ENCODE measurements at places on chromosomes 6 and 20. TPM values are rescaled to one million over a fixed set of nuclear protein-coding genes. Genes with fewer than 3 reads are reported as not detected.

TMC2 gene
- not detected for total RNA-seq

DNA sequence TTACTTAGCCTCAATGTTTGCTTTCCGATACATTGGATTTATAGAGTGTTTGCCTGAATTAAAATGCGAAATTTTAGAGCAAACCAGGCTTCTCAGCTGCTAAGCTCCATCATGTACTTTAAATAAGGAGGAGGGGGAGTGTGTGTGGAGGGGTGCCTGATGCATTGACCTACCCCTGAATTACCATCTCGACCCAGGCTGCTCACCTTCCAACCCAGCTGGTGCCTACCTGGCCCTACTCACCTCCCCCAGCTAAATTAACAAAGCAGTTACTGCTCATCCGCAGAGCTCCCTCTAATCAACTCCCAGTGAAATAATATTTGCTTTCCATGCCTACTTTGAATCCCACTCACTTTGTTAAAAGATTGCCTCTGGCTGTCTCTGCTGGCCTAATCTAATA, 544.5 kb downstream of the MAFB start:
- H3K4me1 ChIP-seq, result no peaks in the 10 kb centered on the region
- H3K27ac ChIP-seq, result no peak overlapping the region
- no peaks in the 10 kb centered on the region for H3K27me3 ChIP-seq
- no peak overlapping the region for H3K4me3 ChIP-seq
- no peak for DNase-seq

GRCh38 chr6:113315879-113316278, 541.3 kb upstream of the MARCKS start:
- DNase-seq, result no peak
- no peak overlapping the region for H3K27ac ChIP-seq
- no peaks in the 10 kb centered on the region for H3K27me3 ChIP-seq
- no peaks in the 10 kb centered on the region for H3K4me1 ChIP-seq
- no peak overlapping the region for H3K4me3 ChIP-seq
- H3K36me3 ChIP-seq, result no peaks in the 10 kb centered on the region

DNA sequence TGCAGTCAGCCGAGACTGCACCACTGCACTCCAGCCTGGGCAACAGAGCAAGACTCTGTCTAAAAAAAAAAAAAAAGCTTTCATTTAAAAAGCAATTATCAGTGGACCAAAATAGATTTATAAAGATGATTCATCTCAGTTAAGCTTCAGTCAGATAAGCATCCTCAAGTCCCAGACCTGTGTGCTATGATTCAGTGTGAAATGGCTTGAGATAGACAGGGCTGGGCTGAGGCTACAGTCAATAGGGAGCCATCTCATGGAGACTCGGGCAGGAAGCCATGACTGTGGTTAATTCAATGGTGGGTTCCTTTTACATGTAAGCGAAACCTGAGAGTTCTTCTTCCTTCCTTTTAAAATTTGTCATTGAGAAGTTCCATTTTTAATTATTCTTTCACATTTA, 276.0 kb downstream of the TFAP2A start:
- no peaks in the 10 kb centered on the region for H3K4me1 ChIP-seq
- no peak overlapping the region for H3K4me3 ChIP-seq
- no peaks in the 10 kb centered on the region for H3K27me3 ChIP-seq

SLC17A3 gene
- total RNA-seq, result not detected

MYLK4 gene
- total RNA-seq, result 0.46 TPM

OPN5 gene
- total RNA-seq, result 0.85 TPM

DNA sequence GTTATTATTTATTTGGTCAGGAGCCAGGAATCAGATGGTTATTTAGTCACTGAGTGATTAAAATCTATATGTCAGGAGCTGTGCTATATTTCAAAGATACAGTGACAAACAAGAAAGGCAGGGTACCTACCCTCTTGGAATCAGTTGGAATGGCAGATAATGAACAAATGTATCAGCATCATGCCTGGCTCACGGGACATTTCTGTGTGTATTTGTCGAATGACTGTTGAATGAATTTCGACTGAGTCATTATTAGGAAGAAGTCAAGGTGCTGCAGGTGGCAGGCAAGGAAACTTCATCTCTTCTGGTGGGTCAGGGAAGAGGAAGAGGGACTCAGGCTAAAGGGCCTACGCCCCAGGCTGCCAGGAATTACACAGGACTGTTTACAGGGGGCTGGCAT, 13.6 kb downstream of the PKIG start:
- no peak overlapping the region for H3K27ac ChIP-seq
- no peaks in the 10 kb centered on the region for H3K27me3 ChIP-seq
- H3K36me3 ChIP-seq, result peaks cover 4% of the 10 kb centered on the region
- no peak for DNase-seq

DNA sequence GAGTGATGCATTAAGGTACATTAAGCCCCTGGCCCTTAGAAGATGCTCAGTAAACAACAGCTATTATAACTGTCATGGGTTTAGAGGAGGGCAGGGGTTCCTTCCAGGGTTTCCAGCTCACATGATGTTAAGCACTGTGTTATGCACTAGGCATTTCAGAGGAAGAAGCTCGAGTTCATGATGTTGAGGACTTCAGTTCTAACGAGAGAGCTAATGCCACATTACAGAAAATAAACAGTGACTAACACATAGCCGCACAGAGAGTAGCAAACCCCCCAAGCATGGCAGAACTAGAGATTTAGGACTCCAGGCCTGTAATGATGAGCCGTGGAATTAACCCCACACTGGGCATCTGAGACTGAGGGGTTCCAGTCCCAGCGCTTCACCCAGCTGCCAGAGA, 105.2 kb downstream of the UNC5CL start:
- no peaks in the 10 kb centered on the region for H3K27me3 ChIP-seq
- H3K4me1 ChIP-seq, result no peaks in the 10 kb centered on the region
- no peaks in the 10 kb centered on the region for H3K36me3 ChIP-seq
- H3K4me3 ChIP-seq, result no peak overlapping the region
- no peak for DNase-seq

DNA sequence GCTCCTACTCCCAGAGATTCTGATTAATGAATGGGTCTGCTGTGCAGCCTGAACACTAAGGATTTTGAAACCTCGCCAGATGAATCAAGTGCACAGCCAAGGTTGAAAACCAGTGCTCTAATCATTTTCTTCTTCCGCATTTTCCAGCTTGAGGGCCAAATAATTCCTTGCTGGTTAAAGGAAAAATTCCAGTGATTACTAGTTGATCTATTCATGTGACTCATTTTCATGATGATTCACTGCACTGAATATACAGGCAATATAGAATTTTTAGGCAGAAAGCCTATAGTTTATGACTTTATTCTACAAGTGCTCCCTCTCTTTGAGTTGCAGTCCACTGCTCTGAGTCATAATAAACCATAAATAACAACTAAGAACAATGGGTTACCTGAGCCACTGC, 80.6 kb upstream of the PROKR2 start:
- no peaks in the 10 kb centered on the region for H3K4me1 ChIP-seq
- H3K27me3 ChIP-seq, result no peaks in the 10 kb centered on the region
- no peaks in the 10 kb centered on the region for H3K36me3 ChIP-seq
- H3K4me3 ChIP-seq, result no peak overlapping the region

DNA sequence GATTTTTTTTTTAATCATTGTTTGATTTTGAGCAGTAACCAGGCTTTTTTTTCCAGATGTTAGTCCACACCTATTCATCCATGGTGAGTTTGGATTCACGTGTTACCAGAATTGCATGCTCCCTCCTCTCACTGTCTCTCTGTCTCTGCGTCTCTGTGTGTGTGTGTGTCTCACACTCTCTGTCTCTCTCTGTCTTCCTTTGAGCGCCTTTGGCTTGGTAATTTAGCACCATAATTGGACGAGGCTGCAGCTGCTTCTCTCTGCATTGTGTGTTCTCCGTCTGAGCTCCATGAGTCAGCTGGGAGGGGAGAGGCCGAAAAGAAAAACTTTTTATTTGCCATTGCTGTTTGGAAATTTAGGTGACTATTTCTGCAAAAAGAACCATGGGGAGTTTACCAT, 3.4 kb downstream of the TFAP2B start:
- no peak overlapping the region for H3K27ac ChIP-seq
- peaks cover 56% of the 10 kb centered on the region for H3K27me3 ChIP-seq
- H3K36me3 ChIP-seq, result no peaks in the 10 kb centered on the region
- H3K4me1 ChIP-seq, result no peaks in the 10 kb centered on the region
- no peak for DNase-seq
- H3K4me3 ChIP-seq, result no peak overlapping the region

- H3K27me3 ChIP-seq, result no peaks in the 10 kb centered on the region
- H3K36me3 ChIP-seq, result no peaks in the 10 kb centered on the region
- H3K4me3 ChIP-seq, result no peak overlapping the region
- no peaks in the 10 kb centered on the region for H3K4me1 ChIP-seq
- DNase-seq, result no peak
Measured at GRCh38 chr20:34581341-34582184, 23.0 kb downstream of the MAP1LC3A start.

CST1 gene
- 8.3 TPM for total RNA-seq

MROH8 gene
- total RNA-seq, result 5.2 TPM

RBM24 gene
- 4.4 TPM for total RNA-seq

- peaks cover 5% of the 10 kb centered on the region for H3K4me1 ChIP-seq
- H3K27me3 ChIP-seq, result no peaks in the 10 kb centered on the region
- H3K4me3 ChIP-seq, result no peak overlapping the region
- no peak overlapping the region for H3K27ac ChIP-seq
- no peak for DNase-seq
Measured at GRCh38 chr20:50932691-50933280, 1.5 kb upstream of the ADNP start.

DNA sequence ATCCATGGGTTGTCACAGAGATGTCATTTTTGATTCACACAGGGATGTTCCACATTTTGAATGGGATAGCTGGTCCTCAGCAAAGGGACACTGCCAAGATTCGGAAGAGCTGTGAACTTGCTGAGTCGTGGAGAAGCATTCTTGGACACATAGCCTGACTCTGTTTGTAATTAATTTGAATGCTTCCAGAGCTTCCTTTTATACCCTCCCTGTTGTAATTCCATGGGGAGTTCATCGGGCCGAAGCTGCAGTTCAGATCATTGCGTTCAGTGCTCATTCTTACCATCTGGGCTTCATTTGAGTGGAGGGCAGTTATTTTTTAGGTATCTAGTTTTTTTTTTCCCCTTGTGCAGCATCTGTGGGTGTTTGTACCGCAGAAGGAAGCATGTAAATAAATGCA, 126.5 kb downstream of the SLC24A3 start:
- H3K36me3 ChIP-seq, result no peaks in the 10 kb centered on the region
- no peaks in the 10 kb centered on the region for H3K4me1 ChIP-seq
- DNase-seq, result no peak
- no peaks in the 10 kb centered on the region for H3K27me3 ChIP-seq
- no peak overlapping the region for H3K27ac ChIP-seq

DNA sequence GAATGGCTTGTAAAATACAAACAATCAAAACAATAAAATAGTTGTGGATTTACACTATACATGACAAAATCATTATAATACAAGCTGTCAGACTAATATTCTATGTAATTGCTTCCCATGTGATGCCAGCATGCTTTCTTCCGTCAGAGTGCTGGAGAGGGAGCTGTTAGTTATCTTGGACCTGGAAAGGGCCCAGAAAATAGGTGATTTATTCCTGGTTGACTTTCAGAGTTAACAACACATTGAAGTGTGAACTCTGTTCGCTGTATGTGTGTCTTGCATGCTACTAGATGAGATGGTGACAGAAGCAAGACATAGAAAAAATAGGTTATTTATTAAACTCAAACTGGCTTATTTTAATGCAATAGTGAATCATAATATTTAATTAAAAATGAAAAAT, 70.2 kb downstream of the CDYL start:
- H3K27ac ChIP-seq, result no peak overlapping the region
- H3K36me3 ChIP-seq, result no peaks in the 10 kb centered on the region
- no peaks in the 10 kb centered on the region for H3K27me3 ChIP-seq
- no peak for DNase-seq

DNA sequence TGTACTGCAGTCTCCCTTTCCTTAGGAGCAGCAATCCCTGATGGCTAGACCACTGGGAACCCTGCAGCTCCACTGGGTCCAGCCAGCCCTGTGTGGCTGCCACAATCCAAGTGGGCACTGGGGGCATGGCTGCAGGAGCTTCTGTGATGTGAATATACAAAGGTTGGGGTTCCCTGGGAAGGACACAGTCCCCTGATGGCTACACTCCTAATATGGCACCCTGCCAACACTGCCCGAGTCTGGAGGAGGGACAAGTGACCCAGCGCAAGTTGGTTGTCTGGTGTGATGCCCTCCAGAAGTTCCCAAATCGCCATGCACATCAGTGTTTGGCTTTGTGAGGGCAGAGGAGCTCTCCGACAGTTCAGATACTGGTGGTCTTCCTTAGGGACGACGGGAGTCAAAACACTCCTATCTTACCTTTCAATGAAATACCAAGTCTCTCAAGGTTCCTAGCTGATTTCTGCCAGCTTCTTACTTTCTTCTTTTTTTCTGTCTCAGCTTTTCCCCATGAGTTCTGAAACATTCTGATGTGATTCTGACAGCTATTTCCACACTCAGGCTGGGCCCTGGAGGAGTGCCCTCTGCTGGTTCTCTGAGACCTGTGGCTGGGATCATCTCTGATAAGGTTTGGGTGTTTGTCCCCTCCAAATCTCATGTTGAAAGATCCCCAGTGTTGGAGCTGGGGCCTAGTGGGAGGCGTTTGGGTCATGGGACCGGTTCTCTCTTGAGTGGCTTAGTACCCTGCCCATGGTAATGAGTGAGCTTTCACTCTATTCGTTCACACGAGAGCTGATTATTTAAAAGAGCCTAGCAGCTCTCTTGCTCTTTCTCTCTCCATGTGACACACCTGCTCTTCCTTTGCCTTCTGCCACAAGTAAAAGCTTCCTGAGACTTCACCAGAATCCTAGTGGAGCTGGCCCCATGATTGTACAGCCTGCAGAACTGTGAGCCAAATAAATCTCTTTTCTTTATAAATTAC, 15.5 kb upstream of the ZFP57 start:
- DNase-seq, result no peak
- H3K27ac ChIP-seq, result no peak overlapping the region
- H3K4me1 ChIP-seq, result no peaks in the 10 kb centered on the region

DNA sequence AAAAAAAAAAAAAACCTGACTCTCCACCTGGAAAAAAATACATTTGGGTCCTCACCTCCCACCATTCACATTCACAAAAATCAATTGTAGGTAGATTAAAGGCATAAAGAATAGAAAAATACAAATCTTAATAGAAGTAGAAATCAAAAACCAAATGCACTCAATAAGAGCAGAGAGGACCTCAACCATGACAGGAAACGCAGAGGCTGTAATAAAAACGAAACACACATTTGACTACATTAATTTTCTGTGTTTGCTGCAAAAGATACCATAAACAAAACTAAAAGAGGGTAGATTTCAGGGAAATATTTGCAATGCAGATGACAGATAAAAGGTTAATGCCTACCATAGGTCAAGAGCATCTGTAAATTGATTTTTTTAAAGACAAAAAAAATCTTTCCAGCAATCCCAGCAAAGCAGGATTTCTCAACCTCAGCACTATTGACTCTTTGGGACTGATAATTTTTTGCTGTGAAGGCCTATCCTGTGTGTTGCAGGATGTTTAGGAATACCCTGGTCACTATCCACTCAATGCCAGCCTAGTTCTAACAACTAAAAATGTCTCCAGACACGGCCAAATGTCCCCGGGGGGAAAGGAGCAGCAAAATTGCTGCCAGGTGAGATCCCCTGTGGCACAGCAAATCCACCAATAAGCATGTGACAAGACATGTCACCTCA, 9.1 kb downstream of the ETV7 start:
- no peaks in the 10 kb centered on the region for H3K4me1 ChIP-seq
- no peak overlapping the region for H3K27ac ChIP-seq
- no peak for DNase-seq
- H3K36me3 ChIP-seq, result no peaks in the 10 kb centered on the region
